ENCODE measurements at places on chromosomes 5 and 9. TPM values are rescaled to one million over a fixed set of nuclear protein-coding genes. Genes with fewer than 3 reads are reported as not detected.
A peak's percentile ranks its signal among the peaks of the same experiment; 100 is the strongest.

Gene ADAMTSL2
- total RNA-seq, result under 0.01 TPM

DNA sequence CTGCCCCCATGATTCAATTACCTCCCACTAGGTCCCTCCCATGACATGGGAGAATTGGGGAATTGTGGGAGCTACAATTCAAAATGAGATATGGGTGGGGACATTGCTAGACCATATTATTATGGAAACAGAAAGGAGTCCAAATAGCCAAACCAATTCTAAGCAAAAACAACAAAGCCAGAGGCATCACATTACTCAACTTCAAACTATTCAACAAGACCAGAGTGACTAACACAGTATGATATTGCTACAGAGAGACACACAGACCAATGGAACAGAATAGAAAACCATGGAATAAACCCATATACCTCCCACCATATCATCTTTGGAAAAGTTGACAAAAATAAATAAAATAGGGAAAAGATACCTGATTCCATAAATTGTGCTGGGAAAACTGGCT, 710.5 kb upstream of the CDH9 start:
- no peak for DNase-seq

GRCh38 chr5:160547061-160547460, 125.4 kb downstream of the PTTG1 start:
- no peak for DNase-seq

DNA sequence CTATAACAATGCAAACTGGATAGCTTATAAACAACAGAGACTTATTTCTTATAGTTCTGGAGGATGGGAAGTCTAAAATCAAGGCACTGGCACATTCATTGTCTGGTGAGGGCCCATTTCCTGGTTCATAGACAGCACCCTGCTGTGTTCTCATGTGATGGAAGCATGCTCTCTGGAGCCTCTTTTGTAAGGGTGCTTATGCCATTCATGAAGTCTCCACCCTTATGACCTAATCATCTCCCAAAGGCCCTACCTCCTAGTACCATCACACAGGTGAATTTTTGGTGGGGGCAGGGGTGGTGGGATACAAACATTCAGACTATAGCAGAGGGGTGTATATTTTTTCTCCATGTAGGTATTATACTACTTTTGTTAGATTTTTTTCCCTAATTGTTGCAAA, 92.4 kb downstream of the UNC13B start:
- no peak for DNase-seq

GRCh38 chr5:114038756-114039155, 323.1 kb upstream of the KCNN2 start:
- no peak for DNase-seq

Gene MSX2
- total RNA-seq, result 0.32 TPM

Gene LEAP2
- 0.32 TPM for total RNA-seq

Gene FAM169A
- 3.9 TPM for total RNA-seq

- DNase-seq, result no peak
These were observed 140.1 kb upstream of the PPP1R26 start for GRCh38 chr9:135339378-135339973.

Gene ANKRD31
- under 0.01 TPM for total RNA-seq

GRCh38 chr5:55994998-55995914, 493 bp upstream of the IL6ST start:
- peak; percentile 99 for DNase-seq

Gene IFNA4
- total RNA-seq, result not detected

Gene RASA1
- total RNA-seq, result 30.0 TPM

- no peak for DNase-seq
These were observed 257.1 kb downstream of the AOPEP start for GRCh38 chr9:94983552-94983951.

Gene TAS2R1
- 0.32 TPM for total RNA-seq

GRCh38 chr9:37157726-37158377, 37.5 kb downstream of the ZCCHC7 start:
- DNase-seq, result no peak

GRCh38 chr9:116422119-116422979, 264.8 kb upstream of the TRIM32 start:
- no peak for DNase-seq

DNA sequence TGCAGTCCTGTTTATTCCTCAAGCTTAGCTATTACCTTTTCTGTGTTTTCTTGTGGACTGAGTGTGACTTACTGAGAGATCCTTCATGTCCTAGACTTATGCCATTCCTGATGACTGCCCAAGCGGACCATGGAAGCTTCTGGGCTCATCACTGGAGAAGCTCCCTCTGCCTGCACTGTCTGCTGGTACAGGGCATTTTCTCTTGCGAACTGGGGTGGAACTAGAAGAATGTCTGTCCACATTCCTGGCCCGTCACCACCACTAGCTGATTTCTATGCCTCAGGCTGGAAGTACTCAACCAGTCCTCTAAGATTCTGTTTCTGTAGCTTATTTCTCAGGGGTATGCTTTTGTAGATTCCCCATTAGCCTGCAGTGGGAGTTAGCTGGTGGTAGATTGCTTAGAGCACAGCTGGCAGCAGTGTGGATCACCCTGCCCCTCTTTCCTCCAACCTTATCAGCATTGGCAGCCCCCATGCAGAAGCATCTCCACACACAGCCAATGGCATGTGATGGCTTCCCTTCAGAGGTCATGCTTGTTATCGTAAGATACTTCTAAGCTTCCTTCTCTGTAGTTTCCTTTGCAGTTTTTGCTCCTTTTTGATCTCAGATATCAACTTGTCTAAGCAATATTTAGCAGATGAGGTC, 12.4 kb downstream of the SLC36A1 start:
- no peak for DNase-seq

Gene SLC6A3
- not detected for total RNA-seq

- DNase-seq, result no peak
These were observed 86.9 kb downstream of the RAPGEF6 start for GRCh38 chr5:131548176-131548575.

Gene RALGPS1
- 1.6 TPM for total RNA-seq

GRCh38 chr5:169149317-169149716, 151.6 kb downstream of the SLIT3 start:
- DNase-seq, result no peak

DNA sequence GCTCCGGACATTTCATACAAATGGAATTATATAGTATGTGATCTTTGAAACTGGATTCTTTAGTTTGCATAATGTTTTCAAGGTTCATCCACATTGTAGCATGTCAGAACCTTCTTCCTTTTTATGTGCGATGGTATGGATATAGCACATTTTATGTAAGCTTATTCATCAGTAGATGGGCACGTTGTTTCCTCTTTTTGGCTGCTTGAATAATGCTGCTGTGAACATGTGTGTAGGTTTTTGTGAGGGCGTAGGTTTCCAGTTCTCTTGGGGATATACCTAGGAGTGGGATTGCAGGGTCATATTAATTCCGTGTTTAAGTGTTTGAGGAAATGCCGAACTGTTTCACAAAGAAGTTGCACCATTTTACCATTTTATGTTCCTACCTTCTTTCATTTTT, 187.8 kb downstream of the NR3C1 start:
- DNase-seq, result no peak

- DNase-seq, result no peak
These were observed 379.2 kb downstream of the CTNND2 start for GRCh38 chr5:11525020-11525419.

GRCh38 chr9:124299515-124300090, 41.9 kb downstream of the NEK6 start:
- no peak for DNase-seq

Gene ZDHHC11
- total RNA-seq, result 0.64 TPM

- DNase-seq, result peak; percentile 66
These were observed 802 bp downstream of the ITGA2 start for GRCh38 chr5:52989781-52990527.

DNA sequence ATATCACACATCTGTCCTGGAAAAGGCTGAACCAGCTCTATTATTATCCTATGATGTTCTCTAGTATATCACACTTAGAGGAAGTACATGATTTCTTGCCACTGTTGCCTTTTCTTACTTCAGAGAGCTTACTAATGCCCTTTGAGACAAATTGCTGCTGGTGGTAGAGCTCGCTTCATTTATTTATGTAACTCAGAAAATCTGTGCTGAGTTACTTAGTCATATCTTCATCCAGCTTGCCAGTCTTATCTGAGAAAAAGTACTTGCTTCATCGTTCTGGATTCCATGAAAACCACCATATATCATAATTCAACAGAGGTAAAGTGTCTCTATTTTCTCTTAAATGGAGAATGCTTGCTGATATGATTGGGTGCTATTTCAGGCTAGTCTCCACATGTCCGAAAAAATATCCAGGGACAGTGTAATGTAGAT, 26.6 kb downstream of the PTPDC1 start:
- peak; percentile 93 for DNase-seq

DNA sequence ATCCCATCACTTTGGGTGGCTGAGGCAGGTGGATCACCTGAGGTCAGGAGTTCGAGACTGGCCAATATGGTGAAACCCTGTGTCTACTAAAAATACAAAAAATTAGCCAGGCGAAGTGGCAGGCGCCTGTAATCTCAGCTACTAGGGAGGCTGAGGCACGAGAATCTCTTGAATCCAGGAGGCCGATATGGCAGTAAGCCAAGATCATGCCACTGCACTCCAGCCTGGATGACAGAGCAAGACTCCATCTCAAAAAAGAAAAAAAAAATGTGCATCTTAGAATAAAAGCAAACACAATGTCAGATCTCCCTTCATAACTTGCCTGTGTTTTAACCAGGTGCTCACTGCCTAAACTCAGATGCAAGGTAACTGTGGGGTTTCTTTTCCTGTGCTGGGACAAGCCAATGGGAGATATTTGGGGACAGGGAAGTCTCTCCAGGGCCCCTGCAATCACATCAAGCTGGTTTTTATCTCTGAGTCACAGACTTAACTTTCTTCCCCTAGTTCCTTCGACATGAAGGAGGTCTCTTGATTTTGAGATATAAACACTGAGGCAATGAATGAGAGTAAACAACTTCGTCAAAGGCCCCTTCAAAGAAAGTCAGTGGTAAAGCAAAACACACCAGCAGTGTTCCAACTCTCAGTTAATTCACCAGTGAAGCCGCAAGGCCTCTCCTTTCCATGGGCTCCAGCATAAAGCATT, 99.1 kb downstream of the SNX18 start:
- no peak for DNase-seq

Gene TSLP
- 0.43 TPM for total RNA-seq

Measured in fibroblast of villous mesenchyme (primary cell).